ENCODE measurements at places on chromosomes 4 and X.

GRCh38 chr4:139873111-139873860, 207.7 kb downstream of the MGST2 start:
- no peak for DNase-seq

DNA sequence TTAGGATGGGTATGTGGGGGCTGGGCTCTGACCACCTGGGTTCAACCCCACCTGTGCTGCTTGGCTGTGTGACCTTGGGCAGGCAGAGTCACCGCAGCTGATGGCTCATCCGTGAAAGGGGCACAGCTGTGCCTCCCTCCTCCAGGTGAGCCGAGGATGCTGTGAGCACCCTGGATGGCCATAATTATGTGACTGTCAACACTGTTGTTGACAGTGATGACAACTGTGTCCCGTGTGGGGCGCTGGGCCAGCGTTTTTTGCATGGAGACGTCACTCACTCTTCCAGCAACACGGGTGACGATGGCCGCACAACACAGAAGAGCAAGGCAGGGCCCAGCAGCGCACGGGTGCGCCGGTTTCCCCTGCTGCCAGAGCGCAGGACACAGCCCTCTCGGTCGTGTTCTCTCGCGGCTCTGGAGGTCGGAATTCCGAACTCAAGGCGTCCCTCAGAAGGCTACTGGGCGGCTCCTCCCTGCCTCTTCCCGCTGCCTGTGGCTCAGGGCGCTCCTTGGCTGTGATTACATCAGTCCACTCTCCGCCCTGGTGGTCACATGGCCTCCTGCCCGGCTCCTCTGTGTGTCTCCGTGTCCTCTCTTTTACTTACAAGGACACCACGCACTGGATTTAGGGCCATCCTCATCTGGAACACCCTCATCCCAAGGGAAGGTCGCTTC, 1.3 kb downstream of the SH3TC1 start:
- DNase-seq, result no peak

DNA sequence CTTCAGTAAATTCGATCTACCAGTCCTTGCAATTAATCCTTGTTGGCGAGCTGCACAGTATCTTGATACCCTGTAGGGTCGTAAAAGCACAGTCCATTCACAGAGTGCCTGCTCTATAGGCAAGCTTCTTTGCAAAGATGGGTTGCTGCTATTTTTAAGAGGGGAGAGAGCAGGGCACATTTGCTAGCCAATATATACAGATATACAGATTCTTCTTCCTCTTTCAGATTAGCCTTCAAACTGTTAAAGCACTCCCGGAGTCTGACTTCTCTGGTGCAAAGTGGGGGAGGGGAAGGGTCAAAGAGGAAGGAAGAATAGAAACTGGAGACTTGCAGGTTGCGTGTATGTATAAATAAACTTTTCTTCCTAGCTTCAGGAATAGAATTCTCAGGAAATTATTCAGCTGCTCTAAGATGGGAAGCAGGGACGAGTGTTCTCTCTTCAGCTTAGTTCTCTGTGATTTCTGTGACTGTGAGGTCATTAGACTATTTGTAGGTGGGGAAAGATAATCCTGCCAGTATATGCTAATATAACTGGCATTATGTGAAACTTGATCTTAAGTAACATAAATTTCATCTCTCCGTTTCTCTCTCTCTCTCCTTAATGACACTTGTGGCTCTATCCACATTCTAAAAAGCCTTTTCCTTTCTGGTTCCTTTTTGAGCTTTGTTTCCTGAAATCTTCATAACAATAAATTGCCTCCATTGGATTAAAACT, at the start of gene CYSLTR1:
Gene CYSLTR1 (minus strand): TSS at position 242 of the 717 bp plus-strand sequence. CDS start 53,865 bp downstream, outside the sequence.
- no peak for DNase-seq

GRCh38 chr4:163967263-163967662, 472.8 kb downstream of the TMA16 start:
- no peak for DNase-seq

GRCh38 chr4:121950680-121951520, 960 bp downstream of the TRPC3 start:
- peak; percentile 3 for DNase-seq

DNA sequence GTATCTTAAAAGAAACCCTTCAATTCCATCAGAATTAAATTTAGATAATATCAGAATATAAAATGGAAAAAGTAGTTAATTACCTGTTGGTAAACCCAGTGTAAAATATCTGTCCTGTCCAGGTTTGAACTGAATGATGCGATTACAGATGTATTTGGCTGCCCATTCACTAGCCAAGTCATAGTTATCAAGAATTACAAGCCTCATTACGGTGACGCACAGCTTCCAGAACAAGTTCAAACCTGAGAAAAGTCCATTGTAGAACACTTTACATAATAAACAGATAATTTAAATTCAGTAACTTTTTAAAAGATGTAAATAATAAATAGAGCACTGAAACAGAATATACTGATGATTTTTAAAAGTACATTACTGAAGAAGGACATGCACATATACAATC, 4.4 kb downstream of the GNPDA2 start:
- no peak for DNase-seq

GRCh38 chr4:82909326-82909725, 8.8 kb downstream of the THAP9 start:
- DNase-seq, result no peak

DNA sequence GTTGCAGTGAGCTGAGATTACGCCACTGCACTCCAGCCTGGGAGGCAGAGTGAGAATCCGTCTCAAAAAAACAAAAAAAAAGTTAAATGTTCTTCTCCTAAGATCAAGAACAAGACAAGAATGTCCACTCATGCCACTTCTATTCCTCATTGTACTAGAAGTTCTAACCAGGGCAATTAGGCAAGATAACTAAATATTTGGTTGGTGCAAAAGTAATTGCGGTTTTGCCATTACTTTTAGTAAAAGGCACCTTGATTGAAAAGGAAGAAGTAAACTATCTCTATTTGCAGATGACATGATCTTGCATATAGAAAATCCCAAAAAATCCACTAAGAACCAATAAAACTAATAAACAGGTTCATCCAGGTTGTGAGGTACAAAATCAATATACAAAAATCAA, 24.0 kb upstream of the SLC7A3 start:
- DNase-seq, result no peak

DNA sequence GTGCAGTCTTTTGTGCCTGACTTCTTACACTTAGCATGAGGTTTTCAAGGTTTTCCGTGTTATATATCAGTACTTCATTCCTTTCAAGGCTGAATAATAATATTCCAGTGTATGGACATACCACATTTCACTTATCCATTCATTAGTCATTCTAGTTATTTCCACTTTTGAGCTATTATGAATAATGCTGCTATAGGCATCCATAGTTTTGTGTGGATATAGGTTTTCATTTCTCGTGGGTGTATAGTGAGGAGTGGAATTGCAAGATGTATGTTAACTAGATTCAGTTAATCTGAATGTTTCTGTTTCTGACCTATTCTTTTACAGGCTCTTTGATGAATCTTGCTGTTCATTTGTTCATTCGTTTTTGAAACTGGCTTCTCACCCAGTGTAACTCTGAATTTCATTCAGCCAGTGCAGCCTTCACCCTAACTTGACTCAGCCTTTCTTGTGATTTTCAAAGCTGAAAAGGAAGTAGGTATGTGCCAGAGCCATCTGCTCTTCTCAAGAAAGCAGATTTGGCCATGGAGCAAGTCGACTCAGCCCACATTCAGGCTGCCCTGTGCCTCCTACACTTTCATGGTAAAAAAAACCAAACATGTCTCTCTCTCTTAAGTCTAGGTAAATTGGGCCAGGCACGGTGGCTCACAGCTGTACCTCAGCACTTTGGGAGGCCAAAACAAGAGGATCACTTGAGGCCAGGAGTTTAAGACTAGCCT, 56.3 kb upstream of the NOCT start:
- no peak for DNase-seq

GRCh38 chr4:107600983-107601382, 119.1 kb downstream of the PAPSS1 start:
- DNase-seq, result no peak

DNA sequence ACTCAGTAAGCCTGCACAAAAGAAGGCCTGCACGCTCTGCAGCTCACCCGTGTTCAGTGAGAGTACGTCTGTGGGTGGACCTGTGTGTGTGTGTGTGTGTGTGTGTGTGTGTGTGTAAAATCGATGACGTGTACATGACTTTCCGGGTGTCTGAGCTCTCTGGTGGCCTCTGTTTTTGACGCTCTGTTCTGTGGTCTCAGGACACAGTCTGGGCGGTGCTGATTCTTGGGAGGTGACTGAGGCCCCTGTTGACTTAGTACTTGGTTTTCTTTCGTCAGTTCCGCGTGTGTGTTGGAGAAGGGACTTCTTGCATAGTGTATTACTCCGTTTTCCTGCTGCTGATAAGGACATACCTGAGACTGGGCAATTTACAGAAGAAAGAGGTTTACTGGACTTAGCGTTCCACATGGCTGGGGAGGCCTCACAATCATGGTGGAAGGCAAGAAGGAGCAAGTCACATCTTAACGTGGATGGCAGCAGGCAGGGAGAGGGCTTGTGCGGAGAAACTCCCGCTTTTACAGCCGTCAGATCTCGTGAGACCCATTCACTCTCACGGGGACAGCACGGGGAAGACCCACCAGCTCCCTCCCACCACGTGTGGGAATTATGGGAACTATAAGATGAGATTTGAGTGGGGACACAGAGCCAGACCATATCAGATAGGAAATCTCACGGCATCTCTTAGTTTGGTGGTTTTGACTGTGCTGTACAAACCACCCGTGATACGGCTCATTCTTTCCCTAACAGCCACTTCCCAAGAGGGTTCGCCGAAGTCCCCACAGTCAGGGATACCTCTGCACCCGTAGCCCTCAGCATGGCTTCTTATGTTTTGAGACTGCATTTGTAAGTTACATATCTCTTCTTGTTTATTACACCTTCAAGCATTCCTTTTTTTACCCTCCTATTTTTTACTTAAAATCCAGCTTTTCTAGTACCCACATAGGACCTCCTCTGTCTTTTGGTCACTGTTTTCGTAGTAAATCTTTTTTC, 24.5 kb downstream of the UVSSA start:
- DNase-seq, result no peak

GRCh38 chrX:155632431-155633100, 19.8 kb upstream of the TMLHE start:
- DNase-seq, result no peak

DNA sequence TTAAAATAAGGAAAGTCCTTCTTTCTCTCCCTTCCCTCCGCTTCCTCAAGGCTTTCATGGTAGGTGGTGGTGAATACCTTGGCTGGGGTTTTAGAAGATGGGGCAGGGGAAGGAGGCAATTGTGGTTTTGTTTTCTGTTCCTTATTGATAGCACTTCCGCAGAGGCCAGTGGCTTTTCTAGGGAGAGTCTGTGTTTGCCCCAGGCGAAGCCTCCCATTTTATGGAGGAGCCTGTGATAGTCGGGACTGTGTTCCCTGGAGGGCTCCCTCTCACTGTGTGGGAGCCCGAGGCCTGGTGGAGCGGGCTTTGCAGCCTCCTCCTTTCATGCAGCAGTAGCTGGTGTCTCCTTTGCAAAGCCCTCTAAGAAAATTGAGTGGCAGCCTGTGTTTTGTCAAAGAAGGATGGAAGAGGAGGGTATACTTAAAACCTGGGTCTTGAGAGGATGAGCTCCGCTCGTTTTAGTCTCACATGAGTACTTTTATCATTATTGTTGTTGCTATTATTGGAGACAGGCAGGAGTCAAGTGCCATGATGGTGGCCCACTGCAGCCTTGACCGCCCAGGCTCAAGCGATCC, 29.8 kb upstream of the STOX2 start:
- DNase-seq, result no peak

GRCh38 chrX:134246282-134246681, 9.3 kb downstream of the CCDC160 start:
- no peak for DNase-seq

GRCh38 chr4:5932035-5932568, 39.2 kb upstream of the CRMP1 start:
- no peak for DNase-seq

DNA sequence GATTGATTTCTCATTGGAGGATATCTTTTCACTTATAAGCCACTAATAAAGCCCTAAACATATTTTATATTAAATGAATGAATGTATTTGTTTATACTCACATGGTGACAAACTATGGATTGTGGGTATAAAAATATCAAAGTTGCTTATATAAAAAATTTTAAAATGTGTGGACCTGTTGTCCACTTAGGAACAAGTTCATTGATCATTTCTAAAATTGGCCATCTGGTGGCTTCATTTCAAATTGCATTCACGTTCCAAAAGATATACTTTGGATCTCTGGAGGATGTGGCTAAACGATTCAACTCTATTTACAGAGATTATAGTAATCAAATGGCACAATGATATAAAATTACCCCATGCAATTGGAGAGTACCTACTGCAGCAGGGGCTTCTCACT, 32.5 kb downstream of the FSTL5 start:
- no peak for DNase-seq

DNA sequence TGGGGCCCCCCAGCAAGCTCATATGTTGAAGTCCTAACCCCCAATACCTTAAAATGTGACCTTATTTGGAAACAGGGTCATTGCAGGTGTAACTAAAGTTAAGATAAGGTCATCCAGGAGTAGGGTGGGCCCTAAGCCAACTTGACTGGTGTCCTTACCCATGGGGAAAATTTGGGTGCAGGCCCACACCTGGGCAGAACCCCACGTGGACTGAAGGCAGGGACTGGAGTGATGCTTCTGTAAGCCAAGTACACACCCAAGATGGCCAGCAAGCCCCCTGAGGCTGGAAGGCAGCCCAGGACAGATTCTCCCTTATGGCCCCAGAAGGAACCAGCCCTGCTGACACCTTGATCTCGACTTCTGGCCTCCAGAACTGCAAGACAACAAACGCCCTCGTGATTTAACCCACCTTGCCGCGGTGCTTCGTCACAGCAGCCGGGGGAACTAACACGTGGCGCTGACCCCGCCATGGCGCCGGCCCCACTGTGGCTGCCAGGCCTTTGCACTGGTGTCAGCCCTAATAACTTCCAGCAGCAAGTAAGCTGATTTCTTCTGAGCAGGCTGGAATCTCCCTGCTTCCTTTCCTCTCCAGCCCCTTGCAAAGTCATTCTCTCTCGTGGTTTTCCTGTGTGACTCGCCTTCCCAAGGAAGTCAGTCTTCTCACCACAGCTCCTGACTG, 23.2 kb upstream of the MXD4 start:
- no peak for DNase-seq

DNA sequence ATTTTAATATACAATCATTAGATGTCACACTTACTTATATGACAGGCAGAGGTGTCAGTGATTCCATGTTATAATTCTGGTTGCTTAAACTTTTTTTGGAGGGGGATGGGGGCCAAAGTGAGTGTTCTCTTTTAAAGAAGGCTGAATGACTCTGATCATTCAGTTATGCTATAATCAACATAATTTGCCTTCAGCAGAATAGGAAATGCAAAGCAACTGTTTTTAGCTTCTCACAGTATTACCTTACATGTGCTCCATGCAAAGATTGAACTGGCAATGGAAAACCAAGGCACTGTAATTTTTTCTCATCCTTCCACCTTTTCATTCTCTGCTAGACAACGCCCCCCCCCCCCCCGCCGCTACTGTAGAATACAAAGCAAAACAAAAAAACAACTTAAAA, 13.4 kb downstream of the ADH1C start:
- no peak for DNase-seq

DNA sequence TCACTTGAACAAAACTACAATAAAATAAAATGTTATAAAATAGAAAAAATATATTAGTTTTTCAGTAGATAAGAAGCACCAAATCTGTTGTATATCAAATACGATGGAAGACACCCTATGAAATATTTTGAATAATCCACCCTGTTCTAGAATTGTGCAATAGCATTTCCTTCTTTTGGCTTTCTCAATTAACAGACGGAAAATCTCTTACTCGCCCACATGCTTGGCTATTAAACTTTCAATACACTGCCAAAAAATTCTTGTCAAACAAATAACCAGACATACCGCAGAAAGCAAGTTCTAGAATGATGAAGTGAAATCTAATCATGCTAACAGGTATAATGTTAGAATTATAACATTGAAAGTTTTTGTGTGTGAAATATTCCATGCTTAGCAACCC, 671.6 kb upstream of the SLIT2 start:
- DNase-seq, result no peak

Measured in activated CD8-positive, alpha-beta memory T cell treated with anti-CD3 and anti-CD28 coated beads for 48 hours (primary cell).